ENCODE measurements at places on chromosomes 2 and 18.

GRCh38 chr2:203534621-203535077 is 452 bp downstream of the RAPH1 start:
- peak; percentile 45 for DNase-seq

GRCh38 chr2:70469961-70470360 is 83.7 kb downstream of the TGFA start:
- no peak for DNase-seq

- no peak for DNase-seq
These were observed 25.1 kb upstream of the CCL20 start for GRCh38 chr2:227788561-227789018.

GRCh38 chr2:181178130-181178529 is 197.7 kb downstream of the UBE2E3 start:
- DNase-seq = no peak

GRCh38 chr2:39050109-39050508 is 70.7 kb downstream of the SOS1 start:
- DNase-seq = no peak

DNA sequence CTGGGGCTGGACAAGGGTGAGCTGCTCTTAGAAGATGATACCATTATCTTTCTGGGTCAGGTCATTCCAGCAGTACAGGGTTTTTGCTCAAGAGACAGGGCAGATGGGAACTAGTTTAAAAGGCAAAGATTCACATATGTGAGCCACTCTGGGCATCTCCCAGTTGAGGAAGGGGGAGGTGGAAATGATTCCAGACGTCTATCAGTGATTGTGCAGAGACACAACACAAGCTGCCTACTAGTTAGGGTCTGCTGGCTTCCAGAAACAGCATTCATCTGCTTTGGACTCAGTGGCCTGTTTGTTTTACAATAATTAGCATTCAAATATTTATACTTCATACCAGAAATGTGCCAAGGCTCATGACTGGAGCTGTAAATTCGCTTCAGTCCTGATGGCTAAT is 32.3 kb downstream of the ST6GAL2 start:
- no peak for DNase-seq

DNA sequence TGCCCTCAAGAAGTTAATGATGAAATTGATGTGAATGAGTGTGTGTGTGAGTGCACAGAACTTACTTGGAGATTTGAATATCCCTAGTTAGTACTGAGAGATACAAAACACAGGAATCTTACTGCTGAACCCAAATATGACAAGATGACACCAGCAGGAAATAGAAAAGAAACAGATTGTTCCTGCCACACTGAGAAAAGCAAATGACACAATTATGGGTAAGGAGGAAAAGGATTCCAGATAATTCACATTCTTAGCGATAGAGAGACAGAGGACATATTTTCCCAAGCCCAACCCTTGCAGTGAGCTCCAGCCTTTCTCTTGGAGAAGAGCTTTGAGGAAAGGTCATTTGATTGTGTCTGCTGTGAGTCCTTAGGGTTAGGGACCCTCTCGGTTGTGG is 105.7 kb upstream of the SMIM21 start:
- DNase-seq = no peak

- DNase-seq = no peak
These were observed 301.2 kb downstream of the TNS1 start for GRCh38 chr2:217701622-217702021.

GRCh38 chr2:23705771-23706612 is 220.9 kb downstream of the ATAD2B start:
- DNase-seq = no peak

DNA sequence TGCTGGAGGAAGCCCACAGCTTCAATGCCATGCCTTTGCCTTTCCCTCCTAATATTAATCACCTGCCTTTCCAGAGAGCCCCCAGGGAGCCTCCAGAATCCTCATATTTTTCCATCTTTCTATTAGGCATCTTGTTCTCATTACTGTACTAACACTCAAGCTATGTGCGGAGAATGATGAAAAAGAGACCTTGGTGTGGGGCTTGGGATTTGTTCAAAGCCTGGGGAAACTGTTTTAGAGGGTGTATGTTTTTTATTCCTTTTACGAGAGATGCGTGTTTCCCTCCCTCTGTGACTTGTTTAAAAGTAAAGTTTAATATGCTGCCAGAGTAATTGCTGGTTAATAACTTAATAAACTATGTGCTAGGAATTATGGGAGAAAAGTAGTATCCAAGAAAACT is 102.4 kb upstream of the ZFP36L2 start:
- DNase-seq = no peak

GRCh38 chr2:105641389-105641811 is 103.3 kb upstream of the NCK2 start:
- no peak for DNase-seq

GRCh38 chr2:173311844-173312606 is 42.6 kb upstream of the CDCA7 start:
- no peak for DNase-seq

DNA sequence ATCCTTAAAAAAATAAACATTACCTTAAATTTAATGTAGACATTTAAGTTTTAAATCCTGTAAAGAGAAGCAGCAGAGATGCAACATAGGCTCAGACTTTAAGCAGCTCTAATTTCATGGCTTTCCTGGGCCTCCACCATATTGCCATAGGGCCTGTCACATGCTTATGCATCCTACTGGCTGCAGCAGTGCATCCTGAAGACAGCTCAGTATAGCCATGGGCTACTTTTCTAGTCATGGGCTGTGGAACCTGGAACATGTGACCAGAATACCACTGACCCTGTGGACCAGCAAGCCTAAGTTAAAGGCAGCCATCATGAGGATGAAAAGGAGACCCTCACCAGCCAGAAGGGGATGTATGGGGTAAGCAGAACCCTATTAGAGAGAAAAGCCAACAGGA is 10.7 kb downstream of the RMP24 start:
- DNase-seq = no peak

GRCh38 chr2:135916207-135916606 is 40.0 kb upstream of the MCM6 start:
- DNase-seq = peak; percentile 47

DNA sequence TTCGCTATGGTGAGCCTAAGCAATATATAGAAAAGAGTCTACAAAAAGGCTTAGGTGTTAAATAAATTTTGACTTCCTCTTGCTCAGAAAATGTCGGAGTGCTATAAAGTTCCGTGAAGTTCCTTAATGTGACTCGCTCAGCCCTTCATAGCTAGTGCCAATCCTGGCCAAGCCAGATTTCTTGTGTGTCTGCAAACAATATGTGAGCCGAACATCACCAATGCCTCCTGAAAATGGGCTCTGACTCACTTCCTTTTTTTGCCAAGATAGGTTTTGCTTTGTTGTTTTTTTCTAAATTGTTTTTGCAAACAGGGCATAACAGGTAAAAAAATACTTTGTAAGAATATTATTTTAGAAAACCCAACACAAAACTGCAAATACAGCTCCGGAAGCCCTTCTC is 26.1 kb downstream of the CDC42EP3 start:
- no peak for DNase-seq

- no peak for DNase-seq
These were observed 188.0 kb upstream of the CTAGE1 start for GRCh38 chr18:22605736-22606135.

GRCh38 chr2:99141110-99142108 is at the start of gene C2orf15:
C2orf15 (plus strand) TSS chr2:99141707; CDS start chr2:99150559, 8,852 bp downstream.
- peak; percentile 99 for DNase-seq

GRCh38 chr2:203490391-203490790 is 44.7 kb downstream of the RAPH1 start:
- DNase-seq = no peak

DNA sequence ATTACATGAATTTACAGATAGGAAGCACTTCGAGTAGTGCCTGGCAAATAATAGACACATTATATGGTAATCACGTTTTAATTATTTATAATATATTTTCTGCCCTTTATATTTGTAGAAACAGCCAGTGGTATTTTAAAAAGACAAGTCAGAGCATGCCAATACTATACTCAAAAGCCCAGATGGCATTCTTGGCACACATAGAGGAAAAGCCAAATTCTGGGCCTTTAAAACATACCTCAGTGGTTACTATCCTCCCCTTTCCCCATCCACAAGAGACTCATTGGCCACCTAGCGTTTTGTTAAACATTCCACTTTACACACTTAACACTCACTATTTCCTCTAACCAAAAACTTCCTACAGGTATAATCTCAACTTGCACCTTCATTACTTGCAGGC is 63.3 kb upstream of the ZNF804A start:
- DNase-seq = no peak

DNA sequence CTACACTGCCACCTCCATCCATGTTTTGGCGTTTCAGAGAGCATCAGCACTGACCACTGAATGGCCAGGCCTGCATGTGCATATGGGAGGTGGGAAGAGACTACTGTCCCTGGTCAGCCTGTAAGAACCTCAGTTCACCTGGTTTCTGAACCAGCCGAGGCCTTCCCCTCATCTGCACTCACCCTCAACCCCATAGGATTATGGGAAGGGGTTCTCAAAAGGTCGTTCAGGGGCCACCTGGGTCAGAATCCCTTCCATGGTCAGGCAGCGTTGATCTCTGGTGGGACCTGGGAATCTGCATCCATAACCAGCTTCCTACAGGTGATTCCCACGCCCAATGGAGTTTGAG is 36.7 kb downstream of the TET3 start:
- no peak for DNase-seq

- no peak for DNase-seq
These were observed 63.8 kb upstream of the MSH6 start for GRCh38 chr2:47719099-47719498.

- DNase-seq = no peak
These were observed 186.6 kb downstream of the PID1 start for GRCh38 chr2:229084447-229084846.

- no peak for DNase-seq
These were observed 306.0 kb downstream of the CLIP4 start for GRCh38 chr2:29420999-29421782.

DNA sequence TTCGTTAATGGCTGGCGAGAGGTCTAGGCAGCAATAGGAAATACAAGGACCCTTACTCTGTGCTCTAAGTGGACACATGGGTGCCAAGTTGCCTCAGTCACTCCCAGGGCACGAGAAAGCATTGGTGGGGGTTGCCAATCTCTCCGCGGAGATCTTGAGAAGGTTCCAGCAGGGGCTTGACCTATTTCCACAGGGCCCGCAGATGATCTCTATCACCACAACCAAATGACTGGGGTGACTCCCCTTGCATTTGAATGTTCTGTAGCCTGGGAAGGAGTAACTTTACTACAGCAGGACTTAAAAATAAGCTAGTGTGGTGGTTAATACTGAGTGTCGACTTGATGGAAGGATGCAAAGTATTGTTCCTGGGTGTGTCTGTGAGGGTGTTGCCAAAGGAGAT is 8.1 kb downstream of the CDC42EP3 start:
- no peak for DNase-seq

- no peak for DNase-seq
These were observed 139.2 kb downstream of the SLC4A3 start for GRCh38 chr2:219766658-219767057.

DNA sequence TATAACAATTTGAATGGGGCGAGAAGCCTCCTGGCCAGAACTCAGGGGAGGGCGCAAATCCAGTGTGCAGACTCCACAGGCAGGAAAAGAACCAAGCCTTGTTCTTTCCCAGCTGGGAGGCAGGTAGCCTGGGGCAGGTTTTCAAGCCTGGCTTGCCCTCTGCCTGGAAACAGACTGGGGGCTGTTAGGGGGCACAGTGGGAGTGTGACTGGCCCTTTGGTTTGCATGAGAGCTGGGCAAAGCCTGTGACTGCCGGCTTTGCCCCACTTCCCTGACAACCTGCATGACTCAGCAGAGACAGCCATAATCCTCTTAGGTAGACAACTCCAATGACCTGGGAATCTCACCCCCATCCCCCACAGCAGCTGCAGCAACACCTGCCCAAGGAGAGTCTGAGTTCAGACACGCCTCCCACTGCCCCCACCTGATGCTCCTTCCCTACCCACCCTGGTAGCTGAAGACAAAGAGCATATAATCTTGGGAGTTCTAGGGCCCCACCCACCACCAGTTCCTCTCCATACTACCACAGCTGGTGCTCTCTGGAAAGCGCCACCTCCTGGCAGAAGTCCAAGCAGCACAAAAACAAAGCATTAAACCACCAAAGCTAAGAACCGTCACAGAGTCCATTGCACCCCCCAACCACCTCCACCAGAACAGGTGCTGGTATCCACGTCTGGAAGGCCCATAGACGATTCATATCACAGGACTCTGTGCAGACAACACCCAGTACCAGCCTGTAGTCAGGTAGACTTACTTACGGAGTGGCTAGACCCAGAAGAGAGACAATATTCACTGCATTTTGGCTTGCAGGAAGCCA is 402.5 kb downstream of the STK39 start:
- peak; percentile 85 for DNase-seq

- DNase-seq = no peak
These were observed 819.4 kb downstream of the LRP1B start for GRCh38 chr2:141311430-141311829.

- no peak for DNase-seq
These were observed 129.5 kb upstream of the TTC27 start for GRCh38 chr2:32498306-32498705.

DNA sequence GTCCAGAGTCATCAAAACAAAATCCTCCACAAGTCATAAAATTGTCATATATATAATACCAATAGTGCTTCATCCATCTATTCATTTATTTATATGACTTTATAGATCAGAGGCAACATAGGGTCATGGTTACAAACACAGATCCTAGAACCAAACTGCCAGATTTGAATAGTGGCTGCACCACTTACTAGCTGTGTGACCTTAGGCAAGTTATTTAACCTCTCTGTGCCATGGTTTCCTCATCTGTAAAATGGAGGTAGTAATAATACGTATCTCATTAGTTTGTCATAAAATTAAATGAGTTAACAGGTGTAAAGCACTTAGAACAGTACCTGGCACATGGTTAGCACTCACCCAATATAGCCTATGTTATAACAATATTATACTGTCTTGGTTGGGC is 58.9 kb upstream of the BZW1 start:
- no peak for DNase-seq

DNA sequence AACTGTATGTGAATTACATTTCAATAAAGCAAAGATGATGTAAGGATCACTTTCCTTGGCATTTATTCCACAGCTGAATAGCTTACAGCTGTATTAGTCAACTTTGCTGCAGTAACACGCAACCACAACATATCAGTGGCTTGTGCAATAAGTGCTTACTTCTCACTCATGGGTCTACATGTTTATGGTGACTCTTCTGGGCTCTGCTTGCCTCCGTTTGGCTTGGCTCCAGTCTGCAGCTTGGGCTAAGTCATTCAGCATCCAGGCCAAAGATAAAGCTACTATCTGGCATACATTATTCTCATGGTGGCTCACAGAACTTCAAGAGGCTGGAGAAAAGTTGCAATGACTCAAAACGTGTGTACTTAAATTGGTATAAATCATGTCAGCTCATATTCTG is 355.0 kb downstream of the RNF144A start:
- no peak for DNase-seq

Data from NCI-H146 (cell line).